ENCODE measurements at places on chromosomes 16 and 17. TPM values are rescaled to one million over a fixed set of nuclear protein-coding genes. Genes with fewer than 3 reads are reported as not detected.
A peak's percentile ranks its signal among the peaks of the same experiment; 100 is the strongest.

GRCh38 chr16:75343286-75343685 lies 90.0 kb downstream of the CFDP1 start:
- DNase-seq: no peak

DNA sequence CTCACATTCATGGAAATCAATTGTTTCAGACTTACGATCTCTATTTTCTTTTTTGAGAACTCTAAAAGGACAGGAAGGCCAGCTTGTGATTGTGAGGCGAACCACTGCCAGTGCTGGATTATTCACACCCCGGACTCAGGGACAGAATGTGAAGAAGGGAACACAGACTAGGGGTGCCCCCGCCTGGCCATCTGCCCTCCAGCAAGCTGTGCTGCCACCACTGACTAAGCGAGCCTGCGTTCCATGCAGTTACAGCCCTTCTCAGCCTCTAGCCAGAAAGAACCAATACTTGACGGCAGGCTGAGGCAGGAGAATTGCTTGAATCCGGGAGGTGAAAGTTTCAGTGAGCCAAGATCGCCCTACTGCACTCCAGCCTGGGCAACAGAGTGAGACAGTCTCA lies 2.8 kb downstream of the HAGH start:
- DNase-seq: no peak

The KCNH6 gene
- total RNA-seq: not detected

The KRTAP4-4 gene
- not detected for total RNA-seq

DNA sequence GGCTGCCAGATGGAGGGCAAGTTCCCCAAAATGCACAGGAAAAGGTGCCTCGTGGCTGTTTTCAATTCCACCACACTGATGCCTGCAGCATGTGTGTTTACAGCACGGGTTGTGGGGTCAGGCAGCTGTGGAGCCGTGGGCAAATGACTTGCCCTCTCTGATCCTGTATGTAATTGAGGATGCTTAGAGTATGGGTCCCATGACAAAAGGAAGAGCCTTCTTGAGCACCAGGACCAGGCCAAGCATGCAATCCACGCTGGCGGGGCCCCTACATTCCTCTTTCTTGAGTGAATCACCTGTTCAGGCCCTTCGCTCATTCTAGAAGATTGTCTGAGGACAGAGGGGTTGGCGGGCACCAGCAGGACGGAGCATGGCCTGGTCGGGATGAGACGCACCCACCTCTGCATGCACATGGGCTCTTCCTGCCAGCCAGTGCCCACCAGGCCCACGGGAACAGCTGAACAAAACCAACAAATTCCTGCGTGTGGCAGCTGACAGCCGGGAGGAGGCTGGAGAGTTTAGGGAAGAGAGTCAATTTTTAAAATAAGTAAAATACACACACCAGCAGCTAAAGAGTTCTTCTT lies 1.4 kb upstream of the CTRB2 start:
- DNase-seq: peak; percentile 11

DNA sequence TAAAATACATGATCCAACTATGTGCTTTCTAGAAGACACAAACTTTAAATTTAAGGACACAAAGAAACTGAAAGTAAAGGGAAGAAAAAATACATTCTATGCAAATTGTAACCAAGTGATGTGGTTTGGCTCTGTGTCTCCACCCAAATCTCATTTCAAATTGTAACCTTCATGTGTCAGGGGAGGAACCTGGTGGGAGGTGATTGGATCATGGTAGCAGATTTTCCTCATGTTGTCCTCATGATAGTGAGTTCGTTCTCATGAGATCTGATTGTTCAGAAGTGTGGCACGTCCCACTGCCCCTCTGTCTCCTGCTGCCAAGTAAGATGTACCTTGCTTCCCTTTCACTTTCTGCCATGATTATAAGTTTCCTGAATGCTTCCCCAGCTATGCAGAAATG lies 15.0 kb downstream of the OR1A1 start:
- DNase-seq: no peak

DNA sequence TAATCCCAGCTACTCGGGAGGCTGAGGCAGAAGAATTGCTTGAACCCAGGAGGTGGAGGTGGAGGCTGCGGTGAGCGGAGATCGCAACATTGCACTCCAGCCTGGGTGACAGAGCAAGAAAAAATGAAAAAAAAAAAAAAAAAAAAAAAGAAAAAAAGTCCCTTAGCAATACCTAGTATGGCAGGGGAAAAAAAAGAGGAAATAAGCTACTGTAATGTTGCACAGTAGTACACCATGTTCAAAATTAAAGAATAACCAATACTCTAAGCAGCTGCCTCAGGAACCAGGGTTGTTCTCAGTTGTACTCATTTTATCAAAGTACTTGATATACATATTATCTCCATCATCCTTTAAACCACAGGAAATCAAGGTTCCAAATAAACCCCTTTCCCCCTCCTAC lies 17.3 kb upstream of the TXNDC11 start:
- DNase-seq: no peak

DNA sequence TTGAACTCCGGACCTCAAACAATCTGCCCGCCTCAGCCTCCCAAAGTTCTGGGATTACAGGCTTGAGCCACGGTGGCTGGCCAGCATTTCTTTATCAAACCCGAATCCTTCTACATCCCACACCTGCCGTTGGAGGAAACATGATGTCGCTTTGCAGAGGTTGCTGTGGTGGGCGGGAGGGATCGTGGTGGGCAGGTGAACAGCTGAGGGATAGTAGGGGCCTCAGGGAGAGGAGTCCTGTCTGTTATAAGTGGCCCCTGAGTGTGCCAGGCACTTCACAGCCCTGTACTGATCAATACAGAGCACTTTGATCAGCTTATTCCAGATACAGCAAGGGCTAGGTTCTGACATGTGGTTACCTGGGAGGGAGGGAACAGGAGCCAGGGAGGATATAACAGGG lies 76.5 kb downstream of the CYLD start:
- DNase-seq: no peak

The RASD1 gene
- total RNA-seq: 39.8 TPM

The OSGIN1 gene
- total RNA-seq: 7.2 TPM

GRCh38 chr16:80948886-80949493 lies 57.7 kb downstream of the CMC2 start:
- peak; percentile 75 for DNase-seq

GRCh38 chr16:68088130-68088972 lies 3.2 kb downstream of the NFATC3 start:
- no peak for DNase-seq

GRCh38 chr17:45374501-45374900 lies 57.7 kb upstream of the MAP3K14 start:
- DNase-seq: no peak

DNA sequence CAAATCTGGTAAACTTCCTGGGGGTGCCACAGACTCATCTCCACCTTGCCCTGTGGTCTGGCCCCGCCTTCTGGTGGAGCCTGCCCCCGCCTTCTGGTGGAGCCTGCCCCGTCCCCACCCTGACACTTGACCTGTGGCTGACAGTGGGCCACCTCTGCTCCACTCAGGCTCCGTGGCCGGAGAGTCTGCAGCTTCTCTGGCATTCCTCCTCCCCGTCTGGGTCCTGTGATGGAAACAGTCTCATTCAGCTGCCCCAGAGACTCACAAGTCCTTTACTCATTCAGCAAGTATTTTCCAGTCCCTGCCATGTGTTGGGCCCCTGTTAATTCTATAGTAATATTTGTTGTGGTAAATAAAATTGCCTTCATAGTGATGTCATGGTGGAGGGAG lies 21.0 kb upstream of the G6PC1 start:
- no peak for DNase-seq

GRCh38 chr17:4175921-4176807 lies 33.2 kb downstream of the CYB5D2 start:
- DNase-seq: no peak

DNA sequence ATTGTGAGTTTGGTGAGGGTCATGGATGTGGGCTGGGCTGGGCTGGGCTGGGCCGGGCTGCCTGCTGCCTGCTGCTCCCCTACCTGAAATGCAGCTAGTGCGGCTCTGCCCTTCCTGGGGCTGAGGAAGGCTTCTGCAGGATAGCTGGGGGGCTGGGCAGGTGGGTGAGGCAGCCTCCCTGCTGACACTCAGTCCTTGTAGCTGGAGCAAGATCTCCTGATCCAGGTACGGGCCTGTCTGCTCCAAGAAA lies 4.7 kb downstream of the RPL13 start:
- no peak for DNase-seq

The KRTAP9-6 gene
- total RNA-seq: not detected

The ACE gene
- total RNA-seq: 5.4 TPM

The PDILT gene
- total RNA-seq: not detected

- no peak for DNase-seq
These were observed 48.7 kb downstream of the RGS9 start for GRCh38 chr17:65185668-65186382.

The LRRC75A gene
- total RNA-seq: 0.40 TPM

The DNASE1L2 gene
- 0.35 TPM for total RNA-seq

GRCh38 chr17:79154446-79154845 lies 79.8 kb downstream of the ENGASE start:
- DNase-seq: peak; percentile 86

The TBC1D3I gene
- total RNA-seq: 0.30 TPM

The TBC1D3L gene
- total RNA-seq: 7.4 TPM

All from Right ventricle myocardium superior (tissue), 1 donor.